ENCODE measurements at places on chromosomes 13 and 19. TPM values are rescaled to one million over a fixed set of nuclear protein-coding genes. Genes with fewer than 3 reads are reported as not detected.

TMEM255B gene
- 12.3 TPM for total RNA-seq

ADM5 gene
- total RNA-seq, result 4.1 TPM

LIN7B gene
- 16.9 TPM for total RNA-seq

DNA sequence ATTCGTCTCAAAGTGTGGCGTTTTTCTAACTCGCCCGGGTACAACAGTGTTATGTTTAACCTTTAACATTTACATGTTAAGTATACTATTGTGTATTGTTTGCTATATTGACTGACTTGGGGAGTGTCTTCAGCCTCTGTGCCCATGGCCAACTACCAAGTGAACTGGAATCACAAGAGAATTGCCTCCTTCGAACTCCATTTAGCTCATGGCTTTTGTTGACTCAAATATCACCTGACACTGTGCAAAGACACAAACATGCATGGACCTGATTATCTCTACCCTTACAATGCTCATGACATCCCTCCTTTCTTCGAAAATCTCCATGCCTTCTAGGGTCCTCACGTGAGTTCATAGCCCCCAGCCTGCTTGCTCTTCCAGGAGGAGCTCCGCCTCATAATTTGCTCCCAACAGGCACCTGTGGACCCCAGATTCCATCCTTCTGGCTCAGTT lies 704 bp downstream of the ZNF814 start:
- H3K36me3 ChIP-seq, result peaks cover 26% of the 10 kb centered on the region
- H3K27me3 ChIP-seq, result no peaks in the 10 kb centered on the region
- DNase-seq, result no peak
- H3K4me3 ChIP-seq, result peak overlapping the region; percentile 85

GRCh38 chr13:96415831-96416385 lies 326.0 kb downstream of the HS6ST3 start:
- no peaks in the 10 kb centered on the region for H3K36me3 ChIP-seq
- no peaks in the 10 kb centered on the region for H3K27me3 ChIP-seq
- H3K27ac ChIP-seq, result no peak overlapping the region
- H3K4me1 ChIP-seq, result no peaks in the 10 kb centered on the region
- no peak overlapping the region for H3K4me3 ChIP-seq

DNA sequence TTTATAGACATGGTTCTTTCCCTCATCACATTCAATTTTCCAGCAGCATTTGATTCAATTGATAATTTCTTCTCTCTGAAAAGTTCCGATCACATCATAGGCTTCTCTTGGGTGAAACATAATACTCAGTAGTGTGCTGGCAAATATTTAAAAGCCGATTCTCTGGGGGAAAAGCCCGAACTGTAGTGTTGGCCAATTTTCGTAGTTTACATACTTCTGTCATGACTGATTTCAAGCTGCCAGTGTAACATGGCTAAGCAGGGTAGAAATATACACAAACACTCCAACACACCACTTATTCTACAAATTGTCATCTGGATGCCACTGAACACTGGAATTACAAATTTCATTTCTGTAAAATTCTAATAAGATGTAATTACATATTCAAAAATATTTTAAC lies 56.1 kb upstream of the FREM2 start:
- no peak overlapping the region for H3K27ac ChIP-seq
- H3K4me3 ChIP-seq, result no peak overlapping the region
- peaks cover 18% of the 10 kb centered on the region for H3K4me1 ChIP-seq
- no peaks in the 10 kb centered on the region for H3K27me3 ChIP-seq

DNA sequence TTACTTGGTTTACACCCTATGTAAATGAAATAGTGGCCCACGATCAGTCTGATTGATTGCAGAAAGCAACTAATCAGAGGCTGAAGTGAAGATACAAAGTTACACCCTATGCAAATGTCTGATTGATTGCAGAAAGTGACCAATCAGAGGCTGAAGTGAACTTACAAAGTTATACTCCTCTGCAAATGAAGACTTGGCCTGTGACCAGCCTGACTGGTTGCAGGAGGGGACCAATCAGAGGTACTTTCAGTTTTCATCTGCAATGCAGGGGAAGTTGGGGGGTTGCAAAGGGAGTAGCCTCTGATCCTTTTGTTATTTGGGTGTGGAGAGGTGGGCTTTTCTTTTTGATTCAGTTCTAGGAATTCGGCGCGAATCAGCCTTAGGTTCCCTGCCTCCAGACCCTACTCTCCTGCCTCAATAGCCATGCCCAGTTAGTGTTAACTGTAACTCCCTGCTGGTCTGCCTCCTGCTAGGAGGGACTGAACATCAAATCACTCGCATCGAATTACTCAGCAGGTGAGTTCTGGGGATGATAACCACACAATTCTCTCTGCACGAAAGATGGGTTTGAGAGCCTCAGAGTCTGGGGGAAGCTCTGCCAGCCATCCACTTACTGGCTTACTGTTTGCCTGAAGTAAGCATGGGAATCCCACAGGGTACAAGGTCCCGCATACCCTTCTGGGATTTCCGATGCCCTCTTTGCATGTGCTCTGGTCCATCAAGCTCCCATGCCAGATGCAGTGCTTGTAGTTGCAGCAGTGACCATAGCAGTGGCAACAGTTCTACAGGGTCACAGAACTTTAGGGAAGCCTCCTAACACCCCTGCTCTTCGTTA lies 7.5 kb downstream of the ARL11 start:
- no peaks in the 10 kb centered on the region for H3K27me3 ChIP-seq
- no peaks in the 10 kb centered on the region for H3K4me1 ChIP-seq
- no peaks in the 10 kb centered on the region for H3K36me3 ChIP-seq
- H3K4me3 ChIP-seq, result peak overlapping the region; percentile 34

GRCh38 chr19:35269438-35270117 lies 816 bp downstream of the USF2 start:
- no peak for DNase-seq
- H3K4me1 ChIP-seq, result peaks cover 44% of the 10 kb centered on the region
- peak overlapping the region; percentile 76 for H3K4me3 ChIP-seq

DNA sequence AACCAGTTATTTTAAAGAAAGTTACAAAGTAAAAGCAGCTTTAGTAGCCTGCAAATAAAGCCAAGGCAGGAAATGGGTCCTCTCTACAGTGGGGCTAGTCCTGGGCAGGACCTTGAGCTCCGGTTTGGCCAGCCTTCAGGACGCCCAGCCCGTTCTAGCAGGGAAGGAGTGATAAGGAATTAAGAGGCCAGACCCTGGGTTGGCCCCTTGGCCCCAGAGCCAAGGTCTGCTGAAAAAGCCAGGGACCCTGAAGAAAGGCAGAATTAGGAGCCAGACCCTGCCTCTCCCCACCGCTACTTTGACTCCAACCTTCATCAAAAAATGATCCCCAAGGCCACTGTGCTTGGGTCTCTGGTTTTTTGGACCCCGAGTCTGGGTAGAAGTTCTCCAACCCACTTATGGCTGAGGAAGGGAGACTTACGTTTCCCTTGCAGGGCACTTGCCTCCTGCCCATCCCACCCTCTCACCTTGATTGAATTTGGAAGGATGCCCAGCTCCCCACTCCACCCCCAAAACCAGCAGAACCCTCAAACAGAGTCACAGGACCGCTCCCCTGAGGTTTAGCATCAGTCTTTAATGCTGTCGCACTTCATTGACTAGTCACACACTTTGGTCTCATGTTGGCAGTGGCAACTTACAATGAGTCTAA lies 3.9 kb downstream of the DNAJB1 start:
- H3K4me1 ChIP-seq, result peaks cover 64% of the 10 kb centered on the region
- H3K27ac ChIP-seq, result peak overlapping the region; percentile 25
- H3K27me3 ChIP-seq, result no peaks in the 10 kb centered on the region
- H3K4me3 ChIP-seq, result no peak overlapping the region
- H3K36me3 ChIP-seq, result peaks cover 42% of the 10 kb centered on the region
- DNase-seq, result no peak

GRCh38 chr13:41586216-41586615 lies 128.9 kb downstream of the RGCC start:
- DNase-seq, result no peak
- no peaks in the 10 kb centered on the region for H3K27me3 ChIP-seq
- H3K4me1 ChIP-seq, result no peaks in the 10 kb centered on the region
- H3K27ac ChIP-seq, result no peak overlapping the region
- no peak overlapping the region for H3K4me3 ChIP-seq
- peaks cover 22% of the 10 kb centered on the region for H3K36me3 ChIP-seq
